ENCODE measurements at places on chromosomes 2 and 18. TPM values are rescaled to one million over a fixed set of nuclear protein-coding genes. Genes with fewer than 3 reads are reported as not detected.

PER2 gene
- total RNA-seq: 10.8 TPM

AMER3 gene
- total RNA-seq: not detected

SLC23A3 gene
- total RNA-seq: 1.6 TPM

WDR33 gene
- 34.4 TPM for total RNA-seq

EGR4 gene
- not detected for total RNA-seq

ASB3 gene
- 15.5 TPM for total RNA-seq

KIF3C gene
- 11.8 TPM for total RNA-seq

DNAJC10 gene
- total RNA-seq: 184 TPM

IL1RN gene
- 1.1 TPM for total RNA-seq

MAPRE3 gene
- total RNA-seq: 5.3 TPM

POTEC gene
- total RNA-seq: not detected

DSG3 gene
- 0.16 TPM for total RNA-seq

TSPYL6 gene
- total RNA-seq: 0.25 TPM

DIPK1C gene
- total RNA-seq: not detected

IL36B gene
- total RNA-seq: not detected

VWA3B gene
- total RNA-seq: not detected

CDCA7 gene
- total RNA-seq: 6.2 TPM

SERPINB10 gene
- total RNA-seq: not detected

COLEC12 gene
- 109 TPM for total RNA-seq

ARHGAP28 gene
- 221 TPM for total RNA-seq

DSG4 gene
- not detected for total RNA-seq

MTLN gene
- total RNA-seq: 38.6 TPM

KIAA2012 gene
- not detected for total RNA-seq

SCYGR8 gene
- not detected for total RNA-seq

ANKRD30B gene
- total RNA-seq: 2.7 TPM

CIB4 gene
- total RNA-seq: not detected

ATAD2B gene
- 22.4 TPM for total RNA-seq

PCARE gene
- under 0.01 TPM for total RNA-seq

CNTNAP5 gene
- not detected for total RNA-seq

Measured in fibroblast of the aortic adventitia (primary cell).